Left renal cortex interstitium (tissue), 4 donors: ENCODE measurements at places on chromosomes 1 and 21. TPM values are rescaled to one million over a fixed set of nuclear protein-coding genes. Genes with fewer than 3 reads are reported as not detected.

The PDZK1 gene
- polyA plus RNA-seq, result 199 TPM

- DNase-seq, result no peak
These were observed 200.6 kb downstream of the PTGER3 start for GRCh38 chr1:70847013-70847412.

The C1orf56 gene
- polyA plus RNA-seq, result 9.0 TPM

- DNase-seq, result no peak
These were observed 432.2 kb downstream of the PCP4 start for GRCh38 chr21:40299451-40299850.

The PKP1 gene
- 0.06 TPM for polyA plus RNA-seq

DNA sequence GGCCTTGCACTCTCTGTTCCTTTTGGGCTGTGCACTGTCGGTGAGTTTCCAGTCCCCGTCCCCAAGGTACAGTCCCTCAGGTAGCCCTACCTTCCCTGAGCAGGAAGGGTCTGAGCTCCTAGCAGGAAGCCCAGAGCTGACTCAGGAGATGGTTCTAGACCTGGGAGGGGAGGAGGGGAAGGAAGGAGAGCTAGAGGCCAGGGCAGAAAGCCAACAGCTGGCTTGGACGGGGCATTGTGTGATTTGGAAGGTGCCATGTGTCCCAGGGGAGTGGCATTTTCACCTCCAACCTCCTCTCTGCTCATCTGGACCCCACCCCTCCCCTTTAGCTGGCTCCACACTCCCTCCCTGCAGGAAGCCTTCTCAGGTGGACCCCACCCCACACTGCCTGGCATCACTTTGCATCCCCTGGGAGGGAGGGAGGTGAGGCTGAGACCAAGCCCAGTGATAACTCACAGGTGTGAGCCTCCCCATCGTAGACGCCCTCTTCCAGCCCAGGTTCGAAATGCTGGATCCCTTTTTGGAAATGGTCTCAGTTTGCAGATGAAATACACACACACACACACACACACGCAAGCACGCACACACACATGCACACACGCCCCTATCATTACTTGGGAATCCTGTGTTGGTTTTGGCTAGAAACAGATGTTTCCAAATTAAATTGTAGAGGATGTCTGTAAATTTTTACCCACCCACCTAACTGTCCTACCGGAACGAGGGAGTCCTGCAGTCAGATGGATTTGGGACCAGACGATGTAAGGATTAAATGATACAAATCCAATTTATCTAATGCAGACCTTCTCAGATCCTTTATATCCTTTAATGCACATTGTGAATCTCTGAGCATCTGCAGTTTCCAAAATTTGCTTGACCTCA is 19.7 kb upstream of the IFNLR1 start:
- DNase-seq, result no peak
